ENCODE measurements at places on chromosomes 1 and 21. TPM values are rescaled to one million over a fixed set of nuclear protein-coding genes. Genes with fewer than 3 reads are reported as not detected.

GRCh38 chr1:234512451-234512861 is 33.5 kb upstream of the TARBP1 start:
- DNase-seq = peak; percentile 68

DNA sequence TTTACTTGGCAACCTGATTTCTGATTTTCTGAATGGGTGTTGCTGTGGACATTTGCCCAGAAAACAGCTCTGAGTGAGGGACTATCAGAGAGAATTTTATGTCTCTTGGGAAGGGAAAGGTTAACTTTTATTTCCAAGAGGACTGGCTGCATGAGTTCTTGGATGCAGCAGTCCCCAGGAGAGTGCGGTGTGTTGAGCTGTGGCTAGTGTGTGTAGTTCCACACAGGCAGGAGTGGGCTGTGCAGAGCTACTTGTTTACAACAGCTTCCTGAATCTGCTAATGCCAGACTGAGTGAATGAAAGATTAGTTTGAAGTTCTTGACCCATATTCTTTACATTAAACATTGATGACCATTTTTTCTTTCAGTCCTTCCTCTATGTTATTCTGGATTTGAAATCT is 41.0 kb upstream of the APOBEC4 start:
- DNase-seq = no peak

GRCh38 chr1:234683861-234684632 is 74.1 kb upstream of the IRF2BP2 start:
- DNase-seq = no peak

DNA sequence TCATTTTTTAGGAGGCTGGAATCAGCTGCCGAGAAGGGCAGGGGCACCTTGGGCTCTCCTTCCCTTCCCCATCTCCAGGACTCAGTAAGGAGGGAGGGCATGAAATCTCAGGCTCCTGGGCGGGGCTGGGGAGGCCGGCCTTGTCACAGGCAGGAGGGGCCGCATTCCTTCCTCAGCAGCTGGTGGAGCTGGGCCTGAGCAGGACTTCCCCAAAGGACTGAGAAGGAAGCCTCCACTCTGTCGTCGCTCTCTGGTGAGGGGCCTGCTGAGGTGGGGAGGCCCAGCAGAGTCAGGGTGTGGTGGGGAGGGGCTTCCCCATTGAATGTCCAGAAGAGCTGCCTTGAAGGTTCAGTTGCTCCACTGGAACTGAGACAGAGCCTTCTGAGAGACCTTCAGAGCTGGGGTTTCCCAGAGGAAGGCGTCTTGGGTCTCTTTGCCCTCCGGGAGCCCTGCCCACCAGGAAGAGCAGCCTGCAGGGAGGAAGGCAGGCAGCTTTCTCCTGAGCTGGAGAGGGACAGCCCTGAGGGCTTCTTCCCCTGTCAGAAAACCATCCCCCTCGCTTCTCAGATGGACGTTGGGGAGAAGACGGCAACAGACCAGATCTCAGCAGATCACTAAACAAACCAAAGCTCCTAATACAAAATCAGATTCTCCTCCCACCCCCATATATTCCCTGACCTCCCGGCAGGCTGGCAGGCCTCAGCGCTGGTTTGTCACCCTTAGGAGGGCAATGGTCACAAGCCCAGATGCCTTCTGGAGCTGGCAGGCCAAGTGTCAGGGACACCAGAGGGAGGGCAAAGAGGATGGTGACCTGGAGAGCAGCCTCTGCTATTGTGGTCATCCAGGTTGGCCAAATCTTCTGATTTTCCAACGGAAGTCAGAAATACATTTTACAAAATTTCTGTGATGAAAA is 10.7 kb downstream of the KCNA10 start:
- peak; percentile 83 for DNase-seq

DNA sequence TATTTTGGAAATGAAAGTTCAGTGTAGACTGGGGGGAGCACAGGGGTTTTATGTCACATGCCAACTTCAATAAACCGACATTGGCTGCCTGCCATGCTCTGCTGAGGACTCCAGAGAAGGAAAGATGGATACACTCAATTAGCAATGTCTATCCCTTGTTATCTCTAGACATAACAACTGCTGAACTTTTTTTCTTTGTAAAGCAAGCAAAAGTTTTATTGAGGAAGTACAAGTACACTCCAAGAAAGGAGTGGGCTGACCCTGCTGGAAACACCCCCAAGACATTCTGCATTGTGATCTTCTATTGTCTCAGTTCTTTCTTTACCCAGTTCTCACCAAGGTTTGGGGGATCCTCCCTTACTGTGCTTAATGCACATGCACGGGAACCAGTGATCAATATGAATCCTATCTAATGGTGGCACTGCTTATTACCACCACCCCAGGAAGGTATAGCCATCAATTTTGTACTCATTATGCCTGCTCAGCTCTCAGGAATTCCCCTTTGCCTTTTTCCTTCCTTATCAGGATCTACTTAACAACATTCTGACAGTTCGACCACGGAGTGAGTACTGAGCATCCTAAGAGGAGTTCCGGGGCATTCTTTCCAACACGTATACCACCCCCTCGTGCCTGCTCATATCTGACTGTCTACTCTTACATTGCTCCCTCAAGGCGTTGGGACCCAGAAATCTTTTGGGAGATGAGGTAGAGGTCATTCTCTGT is 28.7 kb downstream of the SYNJ1 start:
- DNase-seq = no peak

The CFHR5 gene
- not detected for polyA plus RNA-seq

The GNG12 gene
- 84.9 TPM for polyA plus RNA-seq

The LEMD1 gene
- not detected for polyA plus RNA-seq

- DNase-seq = no peak
Measured at GRCh38 chr1:215887627-215888026, 320.5 kb downstream of the KCTD3 start.

DNA sequence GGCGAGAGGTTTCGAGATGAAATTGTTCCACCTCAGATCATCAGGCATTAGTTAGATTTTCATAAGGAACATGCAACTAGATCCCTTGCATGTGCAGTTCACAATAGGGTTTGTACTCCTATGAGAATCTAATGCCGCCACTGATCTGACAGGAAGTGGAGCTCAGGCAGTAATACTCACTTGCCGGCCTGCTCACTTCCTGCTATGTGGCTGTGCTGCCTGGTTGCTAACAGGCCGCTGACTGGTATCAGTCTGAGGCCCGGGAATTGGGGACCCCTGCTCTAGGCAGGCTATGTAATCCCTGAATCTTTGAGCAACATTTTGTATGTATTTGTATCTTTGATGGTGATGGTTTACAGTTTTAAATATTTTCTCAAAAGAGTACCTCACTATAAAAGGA is 32.5 kb downstream of the XKR8 start:
- no peak for DNase-seq

GRCh38 chr1:57522575-57522974 is 98.7 kb upstream of the DAB1 start:
- DNase-seq = no peak

- no peak for DNase-seq
Measured at GRCh38 chr1:71303617-71304041, 222.8 kb upstream of the ZRANB2 start.

DNA sequence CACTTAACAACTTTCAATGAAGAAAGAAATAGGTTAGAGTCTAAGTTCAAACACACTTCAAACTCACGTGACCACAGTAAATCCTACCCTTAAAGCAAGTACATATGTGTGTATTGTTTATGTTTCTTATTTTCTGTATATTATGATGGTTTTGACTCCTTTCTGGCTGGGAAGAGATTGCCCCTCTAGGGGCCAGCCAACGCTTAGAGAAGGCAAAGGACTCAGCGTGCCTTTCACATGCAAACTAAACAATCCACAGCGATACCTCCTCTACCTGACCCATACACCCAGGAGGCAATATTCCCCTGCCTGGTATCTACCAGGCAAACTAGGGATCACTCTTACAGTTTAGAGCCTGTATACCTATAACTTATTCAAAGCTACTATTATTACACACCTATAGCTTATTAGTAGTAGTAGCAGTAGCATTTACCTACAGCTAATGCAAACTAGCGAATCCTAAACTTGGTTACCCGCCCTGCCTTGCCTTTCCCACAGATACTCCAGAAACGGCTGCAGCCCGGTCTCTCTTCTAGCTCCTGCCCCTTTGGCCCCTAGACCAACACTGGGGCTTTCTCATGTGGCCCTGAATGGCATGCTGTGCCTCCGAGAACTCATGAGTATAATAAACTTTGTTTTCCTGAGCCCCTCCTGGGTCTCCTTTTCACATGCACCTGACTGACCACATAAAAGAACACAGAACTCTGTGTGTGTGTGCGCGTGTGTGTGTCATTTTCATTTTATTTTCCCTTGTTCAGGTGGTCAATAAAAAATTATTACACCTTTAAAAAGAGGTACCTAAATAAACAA is 14.0 kb downstream of the NRIP1 start:
- DNase-seq = no peak

GRCh38 chr1:81699234-81699633 is 101.5 kb upstream of the ADGRL2 start:
- no peak for DNase-seq

The PAQR6 gene
- polyA plus RNA-seq = not detected

DNA sequence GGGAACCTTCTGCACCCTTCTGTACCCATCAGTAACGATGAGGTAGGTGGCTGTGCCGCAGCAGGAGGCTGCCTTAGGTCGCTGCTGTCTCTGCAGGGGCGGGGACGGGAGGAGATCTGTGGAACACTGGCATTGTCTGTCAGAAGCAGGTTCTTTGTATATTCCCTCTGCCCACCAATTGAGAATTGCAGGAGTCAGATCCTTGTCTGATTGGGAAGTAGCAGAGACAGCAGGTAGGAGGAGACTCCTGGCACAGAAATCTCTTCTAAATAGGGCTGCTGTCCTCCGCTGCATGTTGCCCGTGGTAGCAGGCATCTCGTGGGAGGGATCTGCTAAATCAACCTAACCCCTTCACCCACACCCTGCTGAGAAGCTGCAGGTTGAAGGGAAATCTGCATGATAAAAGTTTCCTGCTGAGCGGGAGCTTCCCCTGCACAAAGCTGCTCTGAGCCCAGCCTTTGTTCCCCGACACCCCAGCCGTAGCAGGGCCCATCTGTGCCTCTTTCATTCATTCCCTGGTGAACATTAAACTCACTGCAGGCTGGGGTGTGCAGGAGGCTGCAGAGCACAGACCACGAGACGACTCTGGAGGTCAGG is 15.9 kb downstream of the SARS1 start:
- no peak for DNase-seq

The UBXN10 gene
- 0.25 TPM for polyA plus RNA-seq

The PEX19 gene
- polyA plus RNA-seq = 32.3 TPM

- peak; percentile 49 for DNase-seq
Measured at GRCh38 chr1:77538956-77539518, 143.4 kb downstream of the ZZZ3 start.

- no peak for DNase-seq
Measured at GRCh38 chr1:240278082-240278481, 186.4 kb downstream of the FMN2 start.

DNA sequence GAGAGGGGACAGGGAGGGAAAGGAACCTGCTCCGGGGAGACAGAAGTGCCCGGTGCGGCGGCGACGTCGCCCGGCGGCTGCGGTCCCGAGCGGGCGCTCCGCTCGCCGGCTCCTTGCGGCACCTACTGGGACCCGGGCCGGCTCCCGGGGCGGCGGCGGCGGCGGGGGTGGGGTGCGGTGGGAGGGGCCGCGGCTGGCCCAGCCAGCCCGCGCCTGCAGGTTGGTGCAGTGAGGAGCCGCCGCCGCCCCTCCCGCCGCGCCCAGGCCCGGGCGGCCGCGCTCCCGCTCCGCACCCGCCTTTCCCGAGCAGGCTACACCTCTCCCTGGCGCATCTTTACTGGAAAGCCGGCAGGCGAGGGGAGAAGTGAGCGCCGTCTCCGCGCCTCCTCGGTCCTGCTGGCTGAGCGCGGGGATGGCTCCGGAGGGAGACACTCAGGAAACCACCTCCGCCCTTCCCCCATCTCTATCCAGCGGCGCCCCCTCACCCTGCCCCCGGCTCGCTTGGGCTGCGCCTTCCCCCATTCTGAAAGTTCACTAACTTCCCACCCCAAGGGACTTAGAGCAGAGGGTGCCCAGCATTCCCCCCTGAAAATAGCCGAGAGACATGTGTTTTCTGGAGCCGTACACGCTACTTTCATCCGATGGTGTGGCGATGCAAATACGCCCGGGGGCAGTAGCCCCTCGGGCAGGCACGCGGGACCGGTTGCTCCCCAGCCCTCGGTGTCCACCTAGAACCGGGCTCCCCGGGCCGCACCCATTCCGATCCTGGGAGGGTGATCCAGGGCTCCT is at the start of gene PLD5:
PLD5 (minus strand) TSS at position 127 of the 789 bp plus-strand sequence.
- DNase-seq = peak; percentile 43

DNA sequence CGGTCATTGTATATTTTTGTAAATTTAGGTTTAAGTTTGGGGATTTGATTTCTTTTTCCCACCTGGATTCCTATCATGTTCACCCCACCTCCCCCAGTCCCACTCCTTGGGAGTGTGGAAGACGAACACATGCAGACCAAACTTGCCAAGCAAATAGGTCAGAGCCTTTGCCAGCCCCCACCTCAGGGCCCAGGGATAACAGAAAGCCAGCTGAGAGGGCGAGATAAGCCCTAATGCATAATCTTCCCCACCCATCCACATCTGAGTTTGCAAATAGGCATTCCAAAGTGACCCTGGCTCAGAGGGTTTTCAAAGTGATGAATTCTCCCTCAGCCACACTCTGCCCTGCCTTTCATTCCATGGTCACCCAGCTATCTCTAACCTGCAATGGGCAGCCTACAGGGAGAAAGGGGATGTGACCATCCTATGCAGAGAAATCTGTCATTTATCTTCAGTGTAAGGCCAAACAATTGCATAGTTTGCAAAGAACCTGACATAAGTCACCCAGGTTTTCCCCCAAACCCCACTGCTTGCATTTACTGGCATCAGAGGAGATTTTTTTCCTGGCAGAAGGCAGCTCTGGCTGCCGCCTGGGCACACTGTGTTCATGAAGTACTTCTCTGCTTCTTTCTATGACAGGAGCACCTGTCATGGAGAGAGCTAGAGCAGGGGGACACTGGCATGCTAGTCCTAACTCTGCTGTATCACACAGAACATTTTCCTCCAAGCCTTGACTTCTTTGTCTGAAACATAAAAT is 69.0 kb upstream of the NFIA start:
- DNase-seq = no peak

DNA sequence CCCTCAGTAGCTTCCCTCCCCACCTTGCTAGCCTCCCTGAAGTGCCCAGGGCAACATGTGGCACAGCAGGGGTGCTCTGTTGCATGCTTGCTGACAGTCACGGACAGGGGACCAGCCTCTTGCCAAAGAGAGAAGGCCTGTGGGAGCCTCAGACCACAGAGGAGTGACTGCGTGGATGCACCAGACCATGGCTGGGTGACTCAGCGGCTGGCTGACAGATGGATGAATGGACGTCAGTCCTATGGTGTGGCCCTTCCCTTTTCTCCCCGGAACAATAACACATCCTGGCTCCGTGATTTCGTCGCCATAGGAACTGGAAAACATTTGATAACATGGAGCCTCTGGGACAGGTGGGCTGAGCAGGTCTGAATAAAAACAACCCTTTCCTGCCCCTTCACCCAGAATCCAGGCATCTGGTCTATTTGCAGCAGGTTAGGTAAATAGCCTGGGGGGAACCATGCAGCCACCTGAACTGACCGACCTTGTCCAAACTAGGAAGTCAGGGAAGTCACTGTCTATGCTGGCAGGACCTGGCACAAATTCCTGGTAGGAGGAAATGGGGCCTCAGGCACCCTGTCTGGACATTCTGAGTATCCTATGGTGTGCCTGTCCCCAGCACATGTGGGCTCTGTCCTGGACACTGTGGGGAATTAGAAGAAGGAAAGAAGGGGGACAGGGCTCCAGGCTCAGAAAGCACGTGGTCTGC is 53.3 kb downstream of the NENF start:
- DNase-seq = peak; percentile 94

The LGR6 gene
- 11.6 TPM for polyA plus RNA-seq

- no peak for DNase-seq
Measured at GRCh38 chr1:85934516-85934915, 222.1 kb downstream of the COL24A1 start.

GRCh38 chr1:93720956-93721626 is 39.5 kb upstream of the BCAR3 start:
- DNase-seq = no peak

Data from aorta (tissue), 5 donors.